ENCODE measurements at places on chromosomes 4 and X.

GRCh38 chrX:103918571-103919269, 43.7 kb upstream of the TMSB15B start:
- DNase-seq = peak; percentile 42

GRCh38 chr4:112931001-112931400, 118.5 kb upstream of the ANK2 start:
- no peak for DNase-seq

DNA sequence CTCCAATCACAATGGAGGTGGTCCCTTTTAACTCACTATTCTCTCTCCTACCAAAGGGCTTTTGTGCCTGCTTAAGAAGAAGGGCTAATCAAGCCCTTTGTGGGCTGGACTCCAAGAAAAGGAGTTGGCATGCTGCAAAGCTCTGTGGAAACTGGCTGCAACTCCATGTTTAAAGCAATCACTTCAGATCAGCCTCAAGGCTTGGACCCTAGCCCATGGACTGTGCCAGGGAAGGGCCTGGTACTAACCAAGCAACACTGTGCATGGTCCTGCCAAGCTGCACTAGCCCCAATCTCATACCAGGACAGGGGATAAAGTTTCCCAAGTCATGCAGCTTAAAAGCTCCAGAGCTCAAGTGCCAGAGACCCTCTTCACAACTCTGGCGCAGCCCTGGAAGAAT, 86.7 kb downstream of the ATP8A1 start:
- peak; percentile 43 for DNase-seq

DNA sequence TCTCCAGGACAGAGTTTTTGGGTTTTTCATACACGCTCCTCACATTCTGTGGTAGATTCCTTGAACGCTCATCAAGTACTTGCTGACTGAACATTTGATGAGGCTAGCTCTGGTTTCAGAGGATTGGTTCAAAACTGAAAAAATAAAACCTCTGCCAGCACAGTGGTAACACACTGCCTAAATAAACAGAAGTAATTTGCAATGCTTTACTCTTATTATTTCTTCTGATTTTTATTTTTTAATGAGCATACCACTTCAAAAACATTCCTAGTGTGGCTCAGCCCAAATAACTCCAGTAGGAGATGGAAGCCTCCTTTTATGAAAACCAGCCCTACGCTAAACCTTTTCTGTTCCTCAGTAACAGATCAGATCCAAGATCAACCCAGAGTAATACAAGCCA, 72.0 kb upstream of the INTU start:
- DNase-seq = no peak

DNA sequence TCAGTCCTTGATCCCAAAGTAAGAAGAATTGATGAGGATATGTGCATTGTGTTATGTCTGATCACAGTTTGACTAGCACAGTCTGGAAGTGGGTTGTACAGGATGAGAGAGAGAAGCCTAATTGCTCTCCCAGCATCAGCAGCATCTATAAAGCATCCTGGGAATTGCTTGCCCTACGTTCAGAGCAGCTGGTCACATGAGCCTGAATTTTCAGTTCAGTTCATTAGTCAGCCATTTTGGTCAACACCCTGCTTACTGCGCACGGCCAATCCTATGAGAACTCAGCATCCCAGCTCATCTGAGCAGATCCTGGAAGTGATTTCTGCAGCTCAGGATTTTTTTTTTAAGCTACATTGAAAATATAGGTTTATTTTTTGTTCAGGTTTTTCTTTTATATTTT, at the start of gene RUFY3:
RUFY3 (plus strand) TSS at position 218 of the 400 bp plus-strand sequence. CDS start 610 bp downstream, outside the sequence.
- DNase-seq = peak; percentile 57

- DNase-seq = no peak
Measured at GRCh38 chr4:763922-764321, 58.3 kb downstream of the PCGF3 start.

DNA sequence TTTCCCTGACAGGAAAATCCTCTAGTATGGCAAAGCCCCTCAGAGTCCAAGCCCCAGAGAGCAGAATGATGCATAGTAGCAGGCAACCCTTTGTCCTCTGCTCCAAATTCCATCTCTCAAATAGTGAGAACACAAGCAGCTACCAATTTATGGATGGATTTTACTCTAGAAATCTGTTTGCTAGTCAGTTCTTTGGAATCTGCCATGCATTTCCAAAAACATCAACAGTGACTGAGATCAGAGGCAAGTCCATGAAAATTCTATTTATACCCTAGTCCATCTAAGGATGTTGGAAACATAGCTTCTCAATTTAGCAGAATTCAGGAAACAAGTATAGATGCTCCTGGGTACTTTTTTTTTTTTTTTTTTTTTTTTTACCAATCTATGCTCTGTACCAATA, 10.0 kb upstream of the CC2D2A start:
- no peak for DNase-seq

DNA sequence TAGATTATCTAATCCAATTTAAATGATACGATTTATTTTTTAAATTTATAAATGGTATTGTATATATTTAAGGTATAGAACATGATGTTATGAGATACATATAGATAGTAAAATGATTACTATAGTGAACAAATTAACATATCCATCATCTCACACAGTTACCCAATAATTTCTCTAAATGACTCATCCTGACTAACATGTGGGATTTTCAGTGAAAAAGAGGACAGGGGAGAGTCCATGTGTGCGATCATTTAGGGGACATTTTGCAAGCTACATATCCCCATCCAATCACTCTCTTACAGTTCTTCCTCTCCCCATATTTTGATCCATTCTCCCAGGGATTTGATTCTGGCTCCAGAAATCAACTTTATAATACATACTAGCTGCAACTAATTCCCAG, 88.2 kb downstream of the ABCB7 start:
- DNase-seq = no peak

GRCh38 chr4:125951261-125951887, 636.6 kb downstream of the FAT4 start:
- no peak for DNase-seq

DNA sequence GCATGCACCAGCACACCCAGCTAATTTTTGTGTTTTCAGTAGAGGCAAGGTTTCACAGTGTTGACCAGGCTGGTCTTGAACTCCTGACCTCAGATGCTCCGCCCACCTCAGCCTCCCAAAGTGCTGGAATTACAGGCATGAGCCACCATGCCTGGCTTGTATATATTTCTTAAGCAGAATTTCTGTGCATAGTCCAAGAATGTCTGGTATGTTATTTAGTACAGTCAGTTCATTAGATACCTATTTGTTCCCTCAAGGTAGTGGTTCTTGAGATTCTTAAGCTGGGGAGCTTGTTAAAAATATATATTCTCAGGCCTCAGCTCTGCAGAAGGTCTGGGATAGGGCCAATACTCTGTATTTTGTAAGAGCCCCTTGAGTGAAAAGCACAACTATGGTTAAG, 4.6 kb upstream of the SERTM2 start:
- no peak for DNase-seq

GRCh38 chrX:85955510-85955909, 91.8 kb downstream of the CHM start:
- DNase-seq = no peak

GRCh38 chr4:118307643-118308042, 45.2 kb downstream of the PRSS12 start:
- no peak for DNase-seq

DNA sequence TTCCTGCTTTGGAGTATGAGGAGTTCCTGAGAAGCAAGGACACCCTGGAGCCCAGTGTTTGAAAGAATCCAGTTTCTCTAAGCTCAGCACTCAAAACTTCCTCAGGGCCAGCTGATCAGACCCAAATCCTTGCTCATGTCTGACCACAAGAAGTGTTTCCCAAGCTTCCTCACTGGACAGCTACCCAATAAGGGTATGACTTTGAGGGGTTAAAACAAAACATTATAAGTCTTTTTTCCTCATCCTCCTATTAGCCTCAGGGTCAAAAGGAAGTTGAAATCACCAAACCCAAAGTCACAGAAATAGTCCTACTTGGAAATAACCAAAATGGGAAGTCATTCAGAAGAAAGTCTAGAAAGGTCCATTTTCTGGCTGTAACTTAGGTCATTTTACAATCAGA, 13.7 kb downstream of the ZBTB33 start:
- DNase-seq = no peak

GRCh38 chr4:74536557-74536956, 91.6 kb downstream of the AREG start:
- no peak for DNase-seq

DNA sequence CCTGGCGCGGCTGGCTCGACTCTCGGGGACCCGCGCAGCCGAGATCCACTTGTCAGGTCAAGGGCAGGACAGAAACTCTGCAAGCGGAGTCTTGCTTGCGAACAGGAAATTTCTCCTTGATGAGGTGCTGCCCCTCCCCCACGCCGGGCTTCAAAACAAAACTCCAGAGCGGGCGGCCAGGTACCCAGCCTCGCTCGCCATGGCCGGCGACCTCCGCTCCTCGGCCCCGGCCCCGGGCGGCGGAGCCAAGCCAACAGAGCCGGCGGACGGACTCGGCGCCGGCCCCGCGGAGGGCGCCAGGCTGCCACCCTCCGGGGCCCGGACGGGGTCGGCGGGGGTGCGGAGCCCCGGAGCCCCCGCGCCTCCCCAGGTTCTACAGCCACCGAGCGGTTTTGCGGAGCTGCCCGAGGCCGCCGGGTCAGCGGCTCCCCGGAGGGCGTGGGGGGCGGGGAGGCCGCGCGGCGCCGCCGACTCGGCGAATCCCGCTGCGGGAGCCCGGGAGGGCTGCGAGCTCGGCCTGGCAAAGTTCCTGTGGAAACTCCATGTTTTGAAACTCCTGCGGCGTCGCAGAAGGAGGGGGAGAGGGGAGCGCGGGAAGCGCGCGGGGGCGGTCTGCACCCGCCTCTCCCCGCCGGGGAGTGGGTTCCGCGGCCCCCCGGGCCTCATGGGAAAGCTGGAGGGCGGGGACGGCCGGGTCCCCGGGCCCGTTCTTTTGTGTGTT, 11.7 kb upstream of the BCOR start:
- peak; percentile 78 for DNase-seq

GRCh38 chr4:55866290-55866907, 13.0 kb downstream of the EXOC1 start:
- DNase-seq = no peak

- DNase-seq = no peak
Measured at GRCh38 chr4:39023059-39023458, 9.2 kb downstream of the TMEM156 start.

- DNase-seq = no peak
Measured at GRCh38 chrX:45068569-45068968, 132.1 kb downstream of the DIPK2B start.

DNA sequence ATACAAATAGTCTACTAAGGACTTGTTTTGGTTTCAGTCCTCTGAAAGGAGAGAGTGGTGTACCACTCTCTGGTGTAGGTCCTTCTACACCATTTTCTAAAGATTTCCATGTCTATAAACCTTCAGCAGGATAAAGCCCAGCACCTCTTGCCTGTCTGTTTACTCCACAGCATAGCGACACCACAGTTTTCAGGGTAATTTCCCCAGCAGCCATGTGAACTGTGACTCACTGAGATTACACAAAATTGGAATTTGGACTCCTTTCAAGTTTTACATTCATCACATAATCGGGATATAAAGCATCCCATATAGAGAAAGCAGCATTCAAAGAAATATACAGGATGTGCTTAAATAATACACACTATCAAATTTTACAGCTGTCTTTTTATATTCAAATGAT, 229.6 kb downstream of the PRDM5 start:
- DNase-seq = peak; percentile 47

DNA sequence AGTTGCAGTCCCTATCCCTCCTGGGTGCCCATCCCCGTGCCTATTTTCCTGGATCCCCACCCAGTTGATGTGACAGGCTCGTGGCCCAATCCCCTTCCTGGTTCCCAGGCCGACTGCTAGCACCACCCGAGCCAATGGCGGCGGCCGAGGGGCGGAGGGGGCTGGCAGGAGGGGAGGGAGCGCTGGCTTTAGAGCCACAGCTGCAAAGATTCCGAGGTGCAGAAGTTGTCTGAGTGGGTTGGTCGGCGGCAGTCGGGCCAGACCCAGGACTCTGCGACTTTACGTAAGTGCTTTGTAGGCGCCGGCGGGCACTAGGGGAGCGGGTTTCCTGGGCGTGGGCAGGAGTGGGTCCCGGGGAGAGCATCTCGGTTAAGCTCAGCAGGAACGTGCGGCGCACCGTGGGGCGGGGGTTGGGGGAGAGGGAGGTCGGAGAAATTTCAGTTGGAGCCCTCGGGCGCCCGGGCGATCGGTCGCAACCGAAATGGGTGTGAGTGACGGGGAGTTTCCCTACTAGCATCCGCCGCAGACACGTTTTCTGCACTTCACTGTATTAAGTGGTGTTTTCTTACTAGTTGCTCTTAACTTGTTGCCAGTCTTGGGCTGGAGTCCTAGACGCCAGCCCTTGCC, at the start of gene PLS3:
PLS3 (plus strand) TSS at position 197 of the 627 bp plus-strand sequence. CDS start 49,077 bp downstream, outside the sequence.
- peak; percentile 93 for DNase-seq

DNA sequence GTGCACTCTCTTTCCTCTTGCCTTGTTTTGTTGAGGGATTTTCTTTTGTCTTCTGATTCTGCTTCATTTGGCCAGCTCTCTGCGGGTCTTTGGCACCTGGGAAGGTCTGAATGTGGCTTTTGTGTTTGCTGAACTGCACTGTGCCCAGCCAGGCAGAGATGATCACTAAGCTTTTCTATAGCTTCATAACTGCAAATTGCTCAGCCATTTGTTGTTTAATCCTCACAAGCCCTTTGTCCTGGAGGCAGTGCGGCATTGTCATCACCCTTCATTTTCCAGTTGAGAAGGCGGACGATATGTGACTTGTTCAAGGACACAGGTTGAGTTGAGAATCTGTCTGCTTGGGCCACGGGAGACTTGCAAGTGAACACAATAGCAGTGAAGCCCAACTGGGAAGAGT, 46.0 kb upstream of the SFRP2 start:
- DNase-seq = no peak

DNA sequence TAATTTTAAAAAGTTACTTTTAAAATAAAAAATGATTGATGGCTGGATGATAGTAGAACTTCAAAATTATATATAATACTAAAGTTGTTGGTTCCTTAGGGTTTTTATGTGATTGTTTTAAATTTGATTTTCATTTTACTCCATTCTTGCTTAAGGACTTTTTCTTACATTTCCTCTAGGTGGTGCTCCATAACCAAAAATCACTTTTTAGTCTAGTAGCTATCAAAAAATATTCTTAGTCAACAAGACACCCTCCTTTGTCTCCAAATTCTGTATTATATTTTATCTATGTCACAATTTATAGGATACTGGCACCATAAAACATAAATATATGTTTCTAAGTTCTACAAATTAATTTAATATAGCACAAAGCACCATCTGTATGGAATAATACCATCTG, 67.2 kb upstream of the BRWD3 start:
- no peak for DNase-seq

Measured in lung (tissue), 17 donors.